ENCODE measurements at places on chromosomes 13 and 19.

GRCh38 chr13:40517486-40518480 lies 148.7 kb downstream of the FOXO1 start:
- peak; percentile 11 for DNase-seq

DNA sequence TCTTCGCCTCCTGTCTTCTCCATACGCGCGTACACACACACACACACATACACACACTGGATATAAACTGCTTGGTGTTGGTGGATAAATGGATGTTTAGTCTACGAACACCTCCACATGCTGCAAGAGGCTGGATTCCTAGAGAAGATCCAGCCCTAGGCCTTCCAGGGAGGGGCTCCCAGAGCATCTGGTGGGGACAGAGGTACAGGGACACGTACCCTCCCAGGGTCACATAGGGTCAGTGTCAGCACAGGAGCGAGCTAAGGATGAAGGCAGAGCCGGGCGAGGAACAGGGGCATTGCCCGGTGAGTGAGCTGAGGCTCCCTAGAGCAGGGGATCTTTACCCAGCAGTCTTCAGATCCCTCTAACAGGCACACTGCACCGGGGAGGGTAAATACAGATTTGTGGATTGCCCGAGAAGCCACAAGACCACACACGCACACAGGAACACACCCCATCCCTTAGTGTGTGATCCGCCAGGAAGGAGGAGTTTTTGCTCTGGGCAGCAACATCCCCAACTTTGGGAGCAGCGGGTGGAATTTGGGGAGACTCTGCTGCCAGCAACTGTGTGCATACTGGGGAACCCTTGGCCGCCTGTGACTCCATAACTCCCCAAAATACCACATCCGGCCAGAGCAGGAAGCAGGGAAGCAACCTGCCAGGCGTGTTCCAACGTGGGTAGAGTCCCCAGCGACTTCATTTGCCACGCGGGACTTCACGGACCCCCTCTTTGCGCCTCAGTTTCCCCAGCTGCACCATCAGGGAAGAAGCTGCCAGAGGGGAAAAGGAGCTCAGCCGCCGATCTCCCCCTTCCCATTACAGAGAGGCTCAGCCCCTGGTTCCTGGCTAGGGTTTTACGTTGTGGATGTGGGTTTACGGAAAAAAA lies 5.8 kb upstream of the TLE2 start:
- DNase-seq = peak; percentile 38

DNA sequence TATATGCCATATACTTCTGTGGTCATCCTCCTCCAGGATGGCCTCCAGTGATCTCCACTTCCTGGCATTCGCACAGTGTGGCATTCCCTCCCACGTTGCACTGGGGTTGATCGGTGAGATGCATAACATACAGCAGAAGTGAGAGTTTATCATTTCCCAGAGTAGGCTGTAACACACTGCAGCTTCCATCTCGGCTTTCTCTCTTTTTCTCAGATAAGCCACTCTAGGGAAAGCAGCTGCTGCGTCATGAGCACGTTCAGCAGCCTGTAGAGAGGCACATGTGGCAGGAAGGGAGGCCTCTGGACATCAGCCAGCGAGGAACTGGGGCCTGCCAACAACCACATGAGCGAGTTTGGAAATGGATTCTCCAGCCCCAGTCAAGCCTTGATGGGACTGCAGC lies 807.1 kb downstream of the DIAPH3 start:
- no peak for DNase-seq

DNA sequence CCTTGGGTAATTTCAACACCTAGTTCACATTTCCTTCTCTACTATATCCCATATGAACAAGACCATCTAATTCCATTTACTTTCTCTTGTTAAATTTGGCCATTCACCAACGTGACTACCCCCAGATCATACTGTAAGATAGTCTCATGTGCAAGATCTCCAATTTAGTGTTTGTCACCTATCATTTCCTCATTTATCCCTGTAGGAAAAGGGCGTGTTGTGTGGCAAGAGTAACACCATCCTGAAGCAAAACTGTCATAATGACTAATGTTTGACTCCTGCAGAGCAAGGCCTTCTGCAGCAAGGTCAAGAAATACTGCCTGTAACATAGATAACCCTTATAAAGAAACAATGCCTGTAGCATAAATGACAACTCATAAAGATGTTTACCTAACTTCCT lies 51.3 kb downstream of the SUCLA2 start:
- DNase-seq = no peak

GRCh38 chr19:39411832-39412099 lies 703 bp upstream of the PLEKHG2 start:
- DNase-seq = peak; percentile 88

- no peak for DNase-seq
Observed at GRCh38 chr19:28535352-28535775, 677.6 kb downstream of the UQCRFS1 start.

DNA sequence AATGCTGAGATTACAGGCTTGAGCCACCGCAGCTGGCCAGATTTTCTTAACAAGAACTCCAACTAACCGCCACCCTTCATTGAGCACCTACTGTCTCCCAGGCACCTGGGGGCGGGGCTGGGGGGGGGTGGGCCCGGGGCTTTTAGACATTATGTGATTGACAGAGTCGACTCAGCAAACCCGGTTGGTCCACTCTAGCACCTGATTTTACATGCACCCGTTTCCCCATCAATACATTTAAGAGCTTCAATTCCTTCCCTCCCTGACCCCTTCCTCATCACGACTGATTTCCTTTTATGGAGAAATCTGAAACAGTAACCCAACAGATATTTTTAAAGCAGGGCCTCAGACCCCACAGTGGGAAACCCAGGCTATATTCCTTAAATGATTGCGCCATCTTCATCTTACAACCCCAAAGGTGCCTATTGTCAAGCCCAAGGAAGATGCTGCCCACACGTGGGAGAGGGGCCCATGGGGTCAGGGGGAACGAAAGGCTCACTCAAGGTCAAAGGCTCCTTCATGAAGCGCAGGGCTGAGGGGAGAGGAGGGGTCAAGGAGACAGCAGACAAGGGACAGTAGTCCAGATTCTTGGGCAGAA lies 1.8 kb downstream of the INSR start:
- no peak for DNase-seq

- no peak for DNase-seq
Observed at GRCh38 chr19:5059213-5059574, 90.3 kb downstream of the KDM4B start.

GRCh38 chr19:16416991-16417390 lies 54.8 kb downstream of the EPS15L1 start:
- DNase-seq = no peak

- no peak for DNase-seq
Observed at GRCh38 chr19:32928806-32929205, 43.0 kb downstream of the CEP89 start.

DNA sequence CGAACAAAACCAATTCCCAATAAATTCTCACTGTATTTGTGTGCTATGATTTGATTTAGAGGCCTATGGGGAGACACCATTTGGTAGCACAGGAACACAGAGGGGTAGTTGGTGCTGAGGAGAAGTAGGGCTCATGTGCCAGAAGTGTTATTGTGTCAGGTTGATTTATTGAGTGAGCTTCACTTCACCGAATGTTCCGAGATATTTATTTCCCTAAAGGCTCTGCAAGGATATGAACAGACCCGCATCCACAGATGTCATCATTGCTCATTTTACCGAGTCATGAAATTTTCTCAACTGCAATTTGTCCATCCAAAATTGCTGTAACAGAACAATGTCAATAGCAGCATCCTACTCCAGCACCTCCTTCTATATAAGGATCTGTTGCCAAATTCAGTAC lies 69.5 kb downstream of the DACH1 start:
- DNase-seq = no peak

DNA sequence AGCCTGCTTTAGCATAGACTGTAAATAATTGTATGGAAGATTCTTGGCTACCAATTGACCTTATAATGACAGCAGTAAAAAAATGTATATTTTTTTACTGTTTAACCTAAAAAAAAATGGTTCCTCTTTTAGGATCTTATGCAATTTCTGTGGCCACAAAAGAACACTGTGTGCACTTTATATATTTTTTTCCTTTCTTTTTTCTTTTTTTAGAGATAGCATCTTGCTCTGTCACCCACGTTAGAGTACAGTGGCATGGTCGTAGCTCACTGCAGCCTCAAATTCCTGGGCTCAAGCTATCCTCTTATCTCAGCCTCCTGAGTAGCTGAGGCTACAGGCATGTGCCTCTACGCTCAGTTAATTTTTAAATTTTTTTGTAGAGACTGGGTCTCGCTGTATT lies 6.1 kb downstream of the FLT3 start:
- no peak for DNase-seq

- no peak for DNase-seq
Observed at GRCh38 chr19:29259867-29260281, 46.9 kb upstream of the UQCRFS1 start.

- DNase-seq = no peak
Observed at GRCh38 chr13:25939961-25940687, 111.7 kb downstream of the SHISA2 start.

- no peak for DNase-seq
Observed at GRCh38 chr13:42990291-42991232, 1.5 kb downstream of the EPSTI1 start.

GRCh38 chr19:29873801-29874575 lies 62.2 kb downstream of the CCNE1 start:
- no peak for DNase-seq

GRCh38 chr13:42379241-42379640 lies 107.3 kb downstream of the AKAP11 start:
- no peak for DNase-seq

- DNase-seq = no peak
Observed at GRCh38 chr13:67792151-67792676, 562.1 kb upstream of the PCDH9 start.

- no peak for DNase-seq
Observed at GRCh38 chr19:44658069-44658733, 13.1 kb upstream of the CEACAM19 start.

GRCh38 chr13:74741732-74742131 lies 607.5 kb upstream of the KLF12 start:
- DNase-seq = no peak

DNA sequence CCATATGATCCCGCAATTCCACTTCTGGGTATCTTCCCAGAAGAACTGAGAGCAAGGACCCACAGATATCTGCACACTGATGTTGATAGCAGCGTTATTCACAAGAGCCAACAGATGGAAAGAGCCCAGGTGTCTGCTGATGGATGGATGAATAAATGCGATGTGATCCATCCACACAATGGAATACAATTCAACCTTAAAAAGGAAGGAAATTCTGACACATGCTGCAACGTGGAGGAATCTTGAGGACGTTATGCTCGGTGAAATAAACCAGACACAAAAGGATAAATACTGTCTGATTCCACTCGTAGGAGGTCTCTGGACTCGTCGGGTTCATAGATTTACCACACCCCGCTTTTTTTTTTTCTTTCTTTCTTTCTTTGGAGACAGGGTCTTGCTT lies 21.8 kb downstream of the ARHGEF18 start:
- DNase-seq = no peak

GRCh38 chr13:90477216-90477615 lies 870.3 kb upstream of the MIR17HG start:
- no peak for DNase-seq

- DNase-seq = no peak
Observed at GRCh38 chr13:33554919-33555791, 262.8 kb upstream of the RFC3 start.

DNA sequence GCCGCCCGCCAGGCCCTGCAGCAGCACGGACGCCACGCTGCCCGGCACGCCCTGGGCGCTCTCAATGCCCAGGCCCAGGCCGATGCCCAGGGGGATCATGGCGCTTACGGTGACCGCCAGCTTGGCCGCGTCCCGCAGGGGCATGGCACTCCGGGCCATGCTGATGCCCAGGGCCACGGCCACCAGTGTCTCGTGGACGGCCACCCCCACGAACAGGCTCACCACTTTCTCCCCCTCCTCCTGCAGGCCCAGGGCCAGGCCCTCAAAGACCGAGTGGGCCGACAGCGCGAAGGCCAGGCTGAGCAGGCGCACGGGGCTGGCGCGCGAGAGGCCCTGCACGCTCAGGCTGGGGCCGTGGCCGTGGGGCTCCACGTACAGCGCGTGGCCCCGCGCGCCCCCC lies 6.9 kb downstream of the SLC39A3 start:
- no peak for DNase-seq

- DNase-seq = peak; percentile 47
Observed at GRCh38 chr13:51222037-51222685, at the start of gene FAM124A. FAM124A (plus strand) TSS chr13:51222398; CDS start chr13:51222502, 104 bp downstream.

GRCh38 chr13:100673376-100673712 lies 1.3 kb downstream of the TMTC4 start:
- DNase-seq = no peak

DNA sequence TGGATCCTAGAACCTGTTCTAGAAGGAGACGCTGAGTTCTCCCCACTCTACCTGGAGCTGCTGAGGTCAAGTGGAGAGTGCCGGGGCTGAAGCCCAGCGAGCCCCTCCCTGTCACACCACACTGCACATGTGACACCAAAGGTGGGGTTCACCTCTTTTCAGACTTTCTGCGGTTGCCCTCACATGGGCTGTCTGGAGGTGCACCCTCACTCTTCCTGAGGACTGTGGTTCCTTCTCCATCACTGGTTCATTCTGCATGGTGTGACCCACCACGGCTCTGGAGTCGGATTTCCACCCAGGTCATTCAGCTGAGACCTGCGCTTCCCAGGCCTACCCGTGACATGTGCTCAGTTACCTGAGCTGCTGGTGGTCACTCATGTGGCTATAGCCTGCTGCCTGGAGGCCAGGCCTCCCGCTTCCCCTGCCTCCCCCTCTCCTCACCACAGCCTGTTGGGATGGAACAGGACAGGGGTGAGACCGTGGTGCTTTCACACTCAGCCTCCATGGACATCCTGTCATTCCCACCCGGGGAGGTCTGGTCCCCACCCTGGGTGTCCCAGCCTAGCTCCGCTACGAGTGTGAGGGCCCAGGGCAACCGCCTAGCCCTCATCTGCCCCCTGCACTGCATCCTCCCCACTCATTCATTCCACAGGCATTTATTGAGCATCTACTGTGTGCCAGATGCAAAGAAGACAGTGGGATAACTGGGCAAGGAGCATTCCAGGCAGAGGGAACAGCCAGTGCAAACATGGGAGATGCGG lies 605 bp upstream of the A1BG start:
- DNase-seq = no peak

DNA sequence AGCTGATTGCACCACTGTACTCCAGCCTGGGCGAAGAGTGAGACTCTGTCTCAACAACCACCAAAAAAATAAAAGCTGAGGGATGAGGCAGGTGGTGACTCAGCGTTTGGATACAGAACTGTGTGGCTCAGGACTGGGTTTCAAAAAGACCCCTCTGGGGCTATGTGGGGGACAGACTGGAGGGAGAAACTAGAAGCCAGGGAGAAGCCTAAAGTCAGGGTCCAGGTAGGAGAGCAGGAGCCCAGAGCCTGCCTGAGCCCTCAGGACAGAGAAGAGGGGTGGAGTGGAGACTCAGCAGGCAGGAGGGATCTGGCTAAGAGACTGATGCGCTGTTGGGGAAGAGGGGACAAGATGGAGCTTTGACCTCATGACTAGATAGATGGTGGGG lies 1.8 kb upstream of the CD37 start:
- no peak for DNase-seq

- no peak for DNase-seq
Observed at GRCh38 chr19:3071768-3072167, 9.5 kb upstream of the TLE5 start.

DNA sequence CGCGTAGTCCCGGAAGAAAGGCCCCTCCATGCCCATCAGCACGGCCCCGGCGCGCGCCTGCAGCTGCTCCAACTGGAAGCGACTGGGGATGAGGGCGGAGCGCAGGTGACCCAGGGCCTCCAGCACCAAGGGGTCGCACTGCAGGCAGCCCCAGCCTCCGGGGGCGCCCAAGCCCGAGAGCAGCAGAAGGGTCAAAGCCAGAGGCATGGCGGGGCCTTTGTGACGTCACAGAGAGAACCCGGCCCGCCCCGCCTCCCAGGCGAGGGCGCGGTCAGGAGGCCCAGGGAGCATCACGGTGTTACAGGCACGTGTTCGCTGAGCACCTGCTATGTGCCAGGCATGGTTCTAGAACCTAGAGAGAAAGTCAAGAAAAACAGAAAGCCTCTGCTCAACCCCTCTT lies at the start of gene IZUMO2:
IZUMO2 (minus strand) TSS at position 294 of the 400 bp plus-strand sequence; CDS start at position 207, 87 bp downstream.
- no peak for DNase-seq

All from stimulated activated CD4-positive, alpha-beta T cell treated with anti-CD3 and anti-CD28 coated beads, Interleukin-15, amount 100 ng/mL, for 48 hours (primary cell).